HFFc6 (cell line): ENCODE measurements at places on chromosomes 5 and 9. TPM values are rescaled to one million over a fixed set of nuclear protein-coding genes. Genes with fewer than 3 reads are reported as not detected.

DNA sequence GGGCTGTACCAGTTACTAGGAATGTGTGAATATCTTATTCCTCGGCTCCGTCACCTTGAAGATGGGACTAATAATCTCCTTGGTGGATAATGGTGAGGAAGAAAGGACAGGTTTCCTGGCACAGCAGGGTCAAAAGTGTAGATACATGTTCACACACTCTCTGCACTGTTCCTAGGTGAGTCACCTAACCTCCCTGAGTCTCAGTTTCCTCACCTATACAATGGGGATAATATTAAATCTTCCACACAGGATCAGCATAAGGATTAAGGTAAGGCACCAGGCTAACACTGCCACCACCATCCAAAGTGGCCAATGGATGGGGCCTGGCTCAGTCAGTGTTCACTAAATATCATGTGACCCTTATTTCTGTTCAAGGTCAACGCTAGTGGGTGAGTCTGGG is 66.9 kb downstream of the PSMB7 start:
- no peak for DNase-seq

- DNase-seq = no peak
These were observed 57.5 kb downstream of the RICTOR start for GRCh38 chr5:39016587-39017275.

- no peak for DNase-seq
These were observed 77.8 kb upstream of the RAPGEF1 start for GRCh38 chr9:131817627-131818026.

CDK7 gene
- 48.7 and 55.9 TPM in 2 replicates for total RNA-seq
